Epithelial cell of prostate (primary cell): ENCODE measurements at places on chromosomes 1 and 21.
A peak's percentile ranks its signal among the peaks of the same experiment; 100 is the strongest.

DNA sequence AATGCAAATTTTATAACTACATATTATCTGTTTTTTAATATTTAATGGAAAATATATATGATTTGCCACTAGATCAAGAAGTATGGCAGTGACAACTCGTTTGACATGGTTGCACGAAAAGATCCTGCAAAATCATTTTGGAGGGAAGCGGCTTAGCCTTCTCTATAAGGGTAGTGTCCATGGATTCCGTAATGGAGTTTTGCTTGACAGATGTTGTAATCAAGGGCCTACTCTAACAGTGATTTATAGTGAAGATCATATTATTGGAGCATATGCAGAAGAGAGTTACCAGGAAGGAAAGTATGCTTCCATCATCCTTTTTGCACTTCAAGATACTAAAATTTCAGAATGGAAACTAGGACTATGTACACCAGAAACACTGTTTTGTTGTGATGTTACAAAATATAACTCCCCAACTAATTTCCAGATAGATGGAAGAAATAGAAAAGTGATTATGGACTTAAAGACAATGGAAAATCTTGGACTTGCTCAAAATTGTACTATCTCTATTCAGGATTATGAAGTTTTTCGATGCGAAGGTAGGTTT, 556 bp downstream of the IFI44 start:
- no peak for DNase-seq

- DNase-seq, result peak; percentile 40
Observed at GRCh38 chr21:38979271-38980121, 173.8 kb downstream of the ETS2 start.

GRCh38 chr1:198904321-198904720, 265.5 kb downstream of the PTPRC start:
- no peak for DNase-seq

- DNase-seq, result no peak
Observed at GRCh38 chr1:153848805-153849204, 73.6 kb downstream of the SLC27A3 start.

DNA sequence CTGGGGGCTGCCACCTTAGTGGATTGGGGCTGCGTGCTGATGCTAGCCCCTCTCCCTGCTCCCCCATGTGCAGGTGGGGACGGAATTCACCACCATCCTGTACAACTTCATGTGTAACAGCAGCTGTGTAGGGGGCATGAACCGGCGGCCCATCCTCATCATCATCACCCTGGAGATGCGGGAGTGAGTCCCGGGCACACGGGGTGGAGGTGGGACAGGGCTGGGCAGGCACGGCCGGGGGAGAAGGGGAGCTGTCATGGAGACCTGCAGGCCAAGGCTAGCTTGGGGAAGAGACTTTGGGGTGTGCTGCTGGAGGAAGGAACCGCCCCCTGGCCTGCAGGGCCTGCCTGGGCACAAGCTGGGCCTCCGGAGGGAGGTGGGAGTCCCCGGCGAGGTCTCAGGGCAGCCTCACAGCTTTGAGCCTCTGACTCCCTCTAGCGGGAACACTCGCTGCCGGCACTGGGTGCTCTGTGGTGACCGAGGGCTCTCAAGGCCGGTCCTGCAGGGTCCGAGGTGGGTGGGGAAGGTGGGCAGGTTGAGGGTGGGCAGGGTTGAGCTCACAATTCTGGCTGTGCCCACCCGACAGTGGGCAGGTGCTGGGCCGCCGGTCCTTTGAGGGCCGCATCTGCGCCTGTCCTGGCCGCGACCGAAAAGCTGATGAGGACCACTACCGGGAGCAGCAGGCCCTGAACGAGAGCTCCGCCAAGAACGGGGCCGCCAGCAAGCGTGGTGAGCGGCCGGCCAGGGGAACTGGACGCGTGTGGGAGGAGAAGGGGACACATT, 25.0 kb upstream of the CCDC27 start:
- DNase-seq, result no peak

- DNase-seq, result no peak
Observed at GRCh38 chr1:184820218-184820750, 65.6 kb upstream of the EDEM3 start.

- DNase-seq, result no peak
Observed at GRCh38 chr1:207644852-207645634, at the start of gene CR1L. CR1L (plus strand) TSS chr1:207645133; CDS start chr1:207645234, 101 bp downstream.

GRCh38 chr1:25431955-25432719, 1.4 kb downstream of the MACO1 start:
- DNase-seq, result no peak

DNA sequence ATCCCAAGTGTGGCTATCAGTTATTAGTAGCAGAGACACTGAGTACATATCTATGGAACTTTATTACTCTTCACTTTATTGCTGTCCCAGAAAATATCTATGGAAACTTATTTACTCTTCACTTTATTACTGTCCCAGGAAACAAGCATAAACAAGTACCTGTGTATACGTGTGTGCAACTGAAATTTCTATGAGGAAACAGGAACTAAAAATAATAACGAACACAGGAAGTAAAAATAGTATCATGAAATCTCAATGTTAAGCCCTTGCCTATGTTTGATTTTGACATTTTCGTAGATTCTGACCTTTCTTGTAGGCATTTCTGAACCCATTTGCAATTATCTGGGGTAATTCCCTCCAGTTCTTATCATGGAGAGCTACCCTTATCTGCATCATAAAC, 64.9 kb upstream of the KRTAP19-8 start:
- DNase-seq, result no peak

DNA sequence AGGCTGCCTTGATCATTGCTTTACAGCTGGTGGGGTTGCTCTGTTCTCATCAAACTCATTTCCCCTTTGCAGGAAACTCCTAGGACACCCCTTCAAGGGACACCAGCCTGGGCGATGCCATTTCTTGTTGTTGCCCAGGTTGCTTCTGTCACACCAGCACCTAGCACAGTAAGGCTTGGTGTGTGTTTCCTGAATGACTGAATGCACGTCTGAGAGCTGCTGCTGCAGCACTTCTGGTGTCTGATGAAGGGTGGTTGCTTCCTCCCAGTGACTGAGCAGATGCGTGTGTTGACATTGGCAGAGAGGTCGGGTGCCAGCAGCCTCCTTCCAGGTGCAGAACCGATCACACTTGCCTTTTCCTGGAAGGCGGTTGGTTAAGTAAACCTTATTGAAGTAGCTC, 477.4 kb downstream of the CAMTA1 start:
- peak; percentile 34 for DNase-seq

DNA sequence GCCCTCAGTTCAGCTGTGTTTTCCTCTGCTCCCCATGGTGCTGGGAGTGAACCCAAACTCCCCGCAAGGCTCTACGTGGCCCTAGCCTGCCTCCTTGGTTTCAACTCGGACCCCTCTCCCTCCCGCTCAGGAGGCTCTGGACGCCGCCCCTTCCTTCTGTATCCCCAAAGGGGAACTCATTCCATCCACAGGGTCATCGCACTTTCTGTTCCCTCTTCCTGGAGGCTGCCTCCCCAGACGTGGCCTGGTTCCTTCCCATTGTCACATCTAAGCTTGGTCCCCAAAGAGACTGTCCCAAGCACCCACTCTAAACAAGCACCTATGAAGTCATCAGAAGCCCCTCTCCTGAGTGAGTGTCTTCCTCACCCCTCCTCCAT, 10.9 kb downstream of the KCNAB2 start:
- no peak for DNase-seq

GRCh38 chr21:45607021-45607908, 36.3 kb upstream of the PCBP3 start:
- DNase-seq, result no peak

DNA sequence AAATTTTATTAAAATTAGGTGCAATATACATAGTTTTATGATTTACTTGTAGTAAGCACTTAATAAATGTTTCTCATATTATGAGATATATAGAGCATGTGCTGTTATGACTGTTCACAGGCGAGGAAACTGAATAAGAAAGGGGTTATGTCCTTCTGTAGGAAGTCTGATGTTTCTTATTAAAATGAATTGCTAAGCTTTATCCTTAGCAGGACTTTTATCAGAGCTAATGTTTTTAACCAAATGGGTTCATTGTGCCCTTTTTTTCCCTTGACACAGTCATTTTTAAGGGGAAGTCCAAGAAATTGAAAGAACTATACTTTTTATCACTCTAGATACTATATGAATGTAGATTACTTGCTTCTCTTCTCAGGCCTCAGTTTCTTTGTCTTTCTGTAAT, 285.2 kb downstream of the PTPRC start:
- no peak for DNase-seq
